PC-9 (cell line): ENCODE measurements at places on chromosomes 1 and 21. TPM values are rescaled to one million over a fixed set of nuclear protein-coding genes. Genes with fewer than 3 reads are reported as not detected.

GRCh38 chr21:16573578-16573977 lies 843.8 kb downstream of the USP25 start:
- no peak overlapping the region for H3K4me3 ChIP-seq
- H3K4me1 ChIP-seq, result peaks cover 10% of the 10 kb centered on the region
- no peaks in the 10 kb centered on the region for H3K27me3 ChIP-seq
- no peaks in the 10 kb centered on the region for H3K36me3 ChIP-seq

NUP210L gene
- total RNA-seq, result not detected in 2 replicates

KRTAP12-2 gene
- not detected in 2 replicates for total RNA-seq

GFI1 gene
- 0.35 and 0.53 TPM in 2 replicates for total RNA-seq

- DNase-seq, result peak; percentile 68
- H3K36me3 ChIP-seq, result no peaks in the 10 kb centered on the region
- no peaks in the 10 kb centered on the region for H3K4me1 ChIP-seq
Measured at GRCh38 chr1:202625416-202626360, 84.6 kb downstream of the SYT2 start.

DNA sequence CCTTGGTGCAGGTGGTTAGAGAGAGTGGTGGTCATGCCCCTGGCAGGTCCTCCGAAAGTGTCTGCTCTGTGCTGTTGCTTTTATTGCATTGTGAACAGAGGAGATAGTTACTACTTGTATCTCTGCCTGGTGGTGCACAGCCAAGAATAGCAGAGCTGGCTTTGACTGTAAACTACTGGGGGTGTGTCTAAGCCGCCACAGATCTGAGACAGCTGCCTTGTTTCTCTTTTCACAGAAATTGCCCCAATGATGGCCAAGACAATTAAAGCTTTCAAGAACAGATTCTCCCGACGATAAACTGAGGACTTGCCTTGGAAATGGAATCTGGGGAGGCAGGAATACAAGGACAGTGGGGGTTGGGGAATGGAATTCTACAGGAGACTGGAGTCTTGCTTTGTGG lies 16.0 kb downstream of the ELOA start:
- H3K4me1 ChIP-seq, result no peaks in the 10 kb centered on the region
- no peak overlapping the region for H3K27ac ChIP-seq
- peaks cover 2% of the 10 kb centered on the region; the same call in 1 of the 2 replicates for H3K36me3 ChIP-seq
- H3K27me3 ChIP-seq, result no peaks in the 10 kb centered on the region

VANGL1 gene
- total RNA-seq, result 33.4 and 43.0 TPM in 2 replicates

SLC19A2 gene
- 3.9 and 4.9 TPM in 2 replicates for total RNA-seq

DNA sequence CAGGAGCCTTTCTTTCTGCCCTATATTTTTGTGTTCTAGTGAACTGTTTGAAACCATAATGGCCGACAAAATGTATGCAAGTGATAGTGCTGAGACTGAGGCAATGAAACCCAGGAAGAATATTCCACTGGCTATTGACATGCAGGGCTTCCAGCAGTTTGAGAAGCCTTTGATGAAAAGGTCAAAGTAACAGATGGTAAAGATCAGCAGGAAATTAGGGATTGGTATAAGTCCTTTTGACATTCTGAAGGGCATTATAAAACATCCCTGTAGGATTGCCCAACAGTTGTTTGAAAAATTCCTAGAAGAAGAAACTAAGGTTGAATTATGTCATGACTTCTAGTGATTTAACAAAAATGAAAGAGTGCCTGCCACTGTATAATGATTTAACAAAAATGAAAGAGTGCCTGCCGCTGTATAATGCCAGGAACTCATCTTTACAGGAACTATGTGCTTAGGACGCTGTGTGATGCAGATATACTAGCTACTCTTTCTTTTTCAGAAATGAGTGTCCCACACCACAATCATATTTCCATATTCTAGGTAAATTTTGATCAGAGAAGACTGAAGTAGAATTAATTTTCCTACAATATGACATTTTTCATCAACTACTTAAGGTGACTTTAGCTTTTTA lies 283.9 kb upstream of the ST6GALNAC5 start:
- H3K27ac ChIP-seq, result no peak overlapping the region
- no peaks in the 10 kb centered on the region for H3K4me1 ChIP-seq
- H3K4me3 ChIP-seq, result no peak overlapping the region
- no peaks in the 10 kb centered on the region for H3K27me3 ChIP-seq
- H3K36me3 ChIP-seq, result no peaks in the 10 kb centered on the region

ARMH1 gene
- total RNA-seq, result 16.3 and 16.9 TPM in 2 replicates

DNA sequence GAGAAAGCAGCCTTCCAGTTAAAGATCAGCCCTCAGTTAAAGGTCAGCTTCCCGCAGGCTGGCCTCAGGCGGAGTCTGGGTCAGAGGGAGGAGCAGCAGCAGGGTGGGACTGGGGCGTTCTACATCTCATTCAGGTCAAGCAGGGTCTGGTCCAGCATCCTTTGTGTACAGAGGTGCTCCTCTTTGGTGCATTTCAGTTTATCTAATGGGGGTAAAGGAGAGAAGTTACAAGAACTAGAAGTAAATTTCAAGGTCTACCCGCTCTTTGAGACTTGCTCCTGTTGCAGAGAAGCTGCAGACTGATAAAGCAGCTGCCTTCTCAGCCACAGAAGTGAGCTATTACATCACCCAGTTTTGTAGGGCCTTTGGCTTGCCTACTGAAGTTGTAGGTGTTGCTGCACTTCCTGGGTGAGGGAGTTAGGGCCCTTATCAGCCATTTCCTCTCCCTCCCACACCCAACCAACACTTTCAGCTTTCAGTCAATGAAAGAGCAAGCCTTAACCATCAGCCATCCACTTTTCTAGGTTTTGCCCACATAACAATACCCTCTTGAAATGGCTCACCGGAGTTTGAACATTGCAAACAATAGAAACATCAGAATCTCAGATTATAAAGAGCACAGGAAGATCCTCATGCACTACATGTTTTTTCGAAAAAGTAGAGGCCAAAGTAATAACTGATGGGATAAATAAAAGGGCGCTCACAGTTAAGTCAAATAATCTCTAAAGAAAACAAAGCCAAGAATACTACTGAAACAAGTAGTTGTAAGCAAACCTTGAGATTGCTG lies 2.8 kb upstream of the NUP210L start:
- no peak overlapping the region for H3K4me3 ChIP-seq
- no peaks in the 10 kb centered on the region for H3K4me1 ChIP-seq
- 0 out of 2 replicates have a peak, but pooled peaks cover 29% of the 10 kb centered on the region for H3K36me3 ChIP-seq
- DNase-seq, result no peak

DNA sequence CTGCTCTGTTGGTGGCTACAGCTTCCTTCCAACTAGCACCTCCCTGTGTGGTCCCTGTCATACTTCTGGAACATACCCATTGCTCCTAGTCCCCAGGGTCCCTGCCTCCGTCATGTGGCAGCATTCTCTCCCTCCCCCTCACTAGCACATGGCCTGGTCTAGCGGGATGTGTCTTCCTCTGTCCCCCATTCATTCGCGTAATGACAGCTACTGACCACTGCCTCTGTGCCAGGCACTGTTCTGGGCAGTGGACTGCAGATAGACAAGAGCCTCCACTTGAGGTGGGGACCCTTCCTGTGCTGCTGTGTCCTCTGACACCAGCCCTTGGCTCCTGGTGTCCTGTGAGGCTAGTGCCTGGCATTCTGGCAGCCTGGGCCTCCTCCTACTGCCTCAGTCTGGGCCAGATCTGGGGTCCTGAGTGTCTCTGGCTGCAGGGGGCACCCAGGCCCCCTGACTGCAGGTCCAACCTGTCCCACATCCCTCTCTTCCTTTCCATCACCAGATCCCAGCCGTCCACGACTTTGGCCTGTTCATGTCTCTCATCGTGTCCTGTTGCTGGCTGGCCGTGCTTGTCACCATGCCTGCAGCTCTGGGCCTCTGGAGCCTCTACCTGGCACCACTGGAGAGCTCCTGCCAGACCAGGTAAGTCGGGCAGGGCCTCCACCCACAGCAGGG lies 38.1 kb downstream of the DISP3 start:
- no peak overlapping the region for H3K4me3 ChIP-seq
- H3K36me3 ChIP-seq, result no peaks in the 10 kb centered on the region
- H3K27ac ChIP-seq, result no peak overlapping the region
- DNase-seq, result no peak

DNA sequence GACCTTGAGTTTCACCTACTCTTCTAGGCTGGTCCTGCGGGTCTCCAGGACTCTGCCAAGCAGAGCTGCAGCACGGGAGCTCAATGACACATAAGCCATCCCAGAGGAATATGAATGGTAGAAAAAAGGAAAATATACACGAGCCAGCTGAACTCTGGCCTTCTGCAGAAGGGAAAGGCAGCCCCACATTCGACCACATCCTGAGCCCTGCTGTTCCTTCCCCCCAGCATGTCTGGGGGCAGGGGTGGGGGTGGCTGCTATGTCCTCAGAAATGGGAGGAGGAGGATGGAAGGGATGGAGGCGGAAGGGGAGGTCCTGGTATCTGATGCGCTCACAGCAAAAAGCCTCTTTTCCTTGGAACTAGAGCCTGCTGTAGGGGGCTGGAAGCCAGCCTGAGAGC lies 12.1 kb upstream of the KDF1 start:
- no peak for DNase-seq
- no peaks in the 10 kb centered on the region for H3K4me1 ChIP-seq
- no peak overlapping the region for H3K27ac ChIP-seq
- H3K27me3 ChIP-seq, result no peaks in the 10 kb centered on the region

OR2M4 gene
- total RNA-seq, result not detected in 2 replicates

DNA sequence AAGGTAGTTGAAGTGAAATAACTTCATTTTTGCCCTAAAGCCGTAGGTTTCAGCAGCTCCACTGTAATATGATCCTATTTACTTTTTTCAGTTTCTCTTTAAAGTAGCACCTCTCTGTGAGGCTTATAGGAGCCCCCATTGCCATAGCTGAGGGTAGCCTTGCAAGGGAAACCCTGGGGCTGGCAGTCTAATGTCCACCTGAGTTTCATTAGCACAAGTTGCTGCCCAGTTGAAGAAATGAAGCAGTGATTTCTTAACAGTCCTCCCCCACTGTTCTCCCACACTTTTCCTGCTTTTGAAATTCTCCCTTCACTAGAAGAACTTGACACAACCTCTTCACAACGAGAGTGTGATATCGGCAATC lies 1.5 kb downstream of the HMCN1 start:
- H3K27me3 ChIP-seq, result no peaks in the 10 kb centered on the region
- no peak overlapping the region for H3K27ac ChIP-seq
- H3K4me1 ChIP-seq, result peaks cover 14% of the 10 kb centered on the region
- no peak for DNase-seq

CSRP1 gene
- 56.8 and 61.3 TPM in 2 replicates for total RNA-seq

- no peaks in the 10 kb centered on the region for H3K27me3 ChIP-seq
- H3K27ac ChIP-seq, result no peak overlapping the region
- no peaks in the 10 kb centered on the region for H3K4me1 ChIP-seq
- peak; percentile 38 for DNase-seq
Measured at GRCh38 chr1:169933984-169934725, 40.5 kb upstream of the SCYL3 start.

- no peak overlapping the region for H3K27ac ChIP-seq
- H3K27me3 ChIP-seq, result no peaks in the 10 kb centered on the region
- H3K4me3 ChIP-seq, result no peak overlapping the region
- no peaks in the 10 kb centered on the region for H3K4me1 ChIP-seq
- DNase-seq, result no peak
Measured at GRCh38 chr1:214010197-214010573, 22.4 kb downstream of the PROX1 start.

DNA sequence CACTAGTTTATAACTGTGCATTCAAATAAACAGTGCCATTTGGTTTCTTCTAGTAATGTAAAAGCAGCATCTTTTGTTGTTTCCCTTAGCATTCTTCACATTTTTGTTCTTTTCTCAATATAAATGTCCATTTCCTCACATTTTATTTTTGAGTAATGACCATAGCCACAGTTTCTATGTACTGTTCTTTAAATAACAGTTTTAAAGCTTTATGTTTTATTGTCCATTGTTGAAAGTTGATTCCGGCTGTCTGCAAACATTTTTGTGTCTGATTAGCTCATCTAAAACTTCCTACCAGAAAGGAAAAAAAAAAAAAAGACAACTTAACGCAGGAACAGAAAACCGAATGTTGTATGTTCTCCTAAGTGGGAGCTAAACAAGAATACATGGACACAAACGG lies 139.7 kb downstream of the MAGI3 start:
- DNase-seq, result no peak
- H3K4me1 ChIP-seq, result no peaks in the 10 kb centered on the region
- H3K4me3 ChIP-seq, result no peak overlapping the region
- H3K27me3 ChIP-seq, result no peaks in the 10 kb centered on the region

ZNF697 gene
- 3.6 and 4.1 TPM in 2 replicates for total RNA-seq

SPRR1B gene
- total RNA-seq, result not detected in 2 replicates

- H3K27ac ChIP-seq, result no peak overlapping the region
- H3K4me3 ChIP-seq, result no peak overlapping the region
- H3K4me1 ChIP-seq, result peaks cover 38% of the 10 kb centered on the region
- no peaks in the 10 kb centered on the region for H3K36me3 ChIP-seq
Measured at GRCh38 chr1:10514490-10515235, 39.9 kb downstream of the PEX14 start.

GRCh38 chr1:15960808-15961207 lies 15.1 kb downstream of the ZBTB17 start:
- H3K27me3 ChIP-seq, result no peaks in the 10 kb centered on the region
- DNase-seq, result no peak
- H3K36me3 ChIP-seq, result no peaks in the 10 kb centered on the region
- no peak overlapping the region for H3K4me3 ChIP-seq
- H3K27ac ChIP-seq, result no peak overlapping the region

DNA sequence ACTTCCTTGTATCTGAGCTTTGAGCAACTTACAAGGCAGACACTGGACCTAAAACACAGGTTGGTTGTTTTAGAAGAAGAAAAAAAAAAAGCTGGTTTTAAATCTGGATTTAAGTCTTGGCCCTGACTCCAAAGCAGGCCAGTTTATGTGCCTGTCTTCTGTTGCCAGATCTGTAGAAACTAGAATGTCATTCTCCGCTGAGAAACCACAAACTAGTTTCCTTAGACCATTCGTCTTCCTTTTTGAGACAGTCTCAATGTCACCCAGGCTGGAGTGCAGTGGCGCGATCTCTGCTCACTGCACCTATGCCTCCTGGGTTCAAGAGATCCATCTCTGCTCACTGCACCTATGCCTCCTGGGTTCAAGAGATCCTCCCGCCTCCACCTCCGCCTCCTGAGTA lies 33.9 kb downstream of the APP start:
- H3K4me1 ChIP-seq, result peaks cover 39% of the 10 kb centered on the region
- H3K36me3 ChIP-seq, result no peaks in the 10 kb centered on the region
- DNase-seq, result no peak
- no peak overlapping the region for H3K4me3 ChIP-seq
- no peak overlapping the region for H3K27ac ChIP-seq
- H3K27me3 ChIP-seq, result no peaks in the 10 kb centered on the region

KCNJ9 gene
- total RNA-seq, result not detected in 2 replicates

OR2L3 gene
- not detected in 2 replicates for total RNA-seq
